Activated T-helper 1 cell treated with anti-CD3 and anti-CD28 coated beads, Interleukin-2, amount 50 U/mL, for 16 hours (primary cell): ENCODE measurements at places on chromosomes 3 and 15.

GRCh38 chr15:53569751-53570480 lies 189.5 kb downstream of the WDR72 start:
- DNase-seq, result no peak

- DNase-seq, result peak; percentile 11
Observed at GRCh38 chr3:27659279-27660021, 62.7 kb downstream of the EOMES start.

DNA sequence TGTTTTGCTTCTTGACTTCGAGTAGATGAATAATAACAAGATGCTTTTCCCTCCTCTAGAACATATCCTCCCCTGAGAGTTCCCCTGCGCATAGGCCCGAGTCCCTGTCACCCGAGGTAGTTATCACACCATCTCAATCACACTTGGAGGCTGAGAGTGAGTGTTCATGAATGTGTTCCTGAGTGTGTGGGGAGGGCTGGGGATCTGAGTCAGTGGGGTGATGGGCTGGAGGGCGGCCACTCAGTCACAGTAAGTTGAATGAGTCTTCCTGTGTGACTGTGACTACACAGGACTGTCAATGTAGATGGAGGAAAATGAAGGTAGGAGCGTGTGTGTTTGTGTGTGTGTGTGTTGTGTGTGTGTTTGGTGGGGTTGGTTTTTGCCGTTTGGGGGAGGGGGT lies 71.0 kb downstream of the SETD5 start:
- no peak for DNase-seq

- DNase-seq, result no peak
Observed at GRCh38 chr15:63292771-63293170, 15.4 kb downstream of the APH1B start.

DNA sequence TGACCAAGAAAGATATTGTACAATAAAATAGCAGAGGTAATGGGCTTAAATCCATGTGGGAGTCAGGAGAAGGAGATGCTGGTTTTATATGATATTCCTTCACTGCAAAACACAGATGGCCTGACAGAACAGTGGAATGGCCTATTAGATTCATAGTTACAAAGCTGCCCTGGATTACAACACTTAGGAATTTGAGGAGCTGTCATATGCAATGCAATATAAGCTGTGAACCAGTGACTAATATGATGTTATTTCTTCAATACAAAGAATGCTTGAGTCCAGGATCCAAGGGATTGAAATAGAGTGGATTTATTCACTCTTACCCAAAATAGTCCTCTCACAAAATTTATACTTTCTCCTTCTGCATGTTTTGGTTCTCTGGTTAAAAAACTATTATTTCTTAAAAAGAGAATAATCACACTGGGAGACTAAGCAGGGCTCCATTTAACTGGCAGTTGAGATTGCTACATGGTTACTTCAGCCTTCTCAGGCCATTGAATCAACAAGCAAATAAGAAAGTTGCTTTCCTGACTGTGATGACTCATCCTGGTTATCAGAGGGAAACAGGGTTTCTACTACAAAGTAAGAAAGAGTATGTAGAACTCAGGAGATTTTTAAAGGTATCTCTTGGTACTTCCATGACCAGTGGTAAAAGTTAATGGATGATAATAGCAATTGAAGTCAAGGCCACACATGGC lies 79.8 kb upstream of the ZPLD1 start:
- no peak for DNase-seq

GRCh38 chr15:94443186-94443585 lies 211.8 kb downstream of the MCTP2 start:
- DNase-seq, result no peak

GRCh38 chr3:29991198-29991597 lies 615.2 kb upstream of the TGFBR2 start:
- DNase-seq, result no peak

DNA sequence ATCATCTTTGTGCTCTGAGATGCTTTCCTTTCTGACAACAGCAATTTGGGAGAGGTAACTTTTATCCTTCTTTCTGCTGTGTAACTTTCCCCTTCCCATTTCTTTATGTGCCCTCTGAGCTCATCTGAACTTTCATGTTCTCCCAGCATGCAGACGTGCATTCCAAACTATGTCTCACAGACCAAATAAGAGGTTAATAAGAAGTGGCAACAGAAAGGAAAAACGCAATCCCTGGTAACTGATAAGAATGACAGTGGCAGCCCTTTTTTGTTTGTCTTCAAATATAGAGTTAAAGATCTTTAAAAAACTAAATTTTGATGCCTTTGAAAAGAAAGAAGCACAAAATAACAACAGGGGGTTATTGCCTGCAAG lies 533.4 kb downstream of the FOXP1 start:
- no peak for DNase-seq

- DNase-seq, result no peak
Observed at GRCh38 chr3:164550857-164551256, 527.4 kb downstream of the SI start.

GRCh38 chr15:85588677-85589076 lies 206.0 kb downstream of the KLHL25 start:
- no peak for DNase-seq

DNA sequence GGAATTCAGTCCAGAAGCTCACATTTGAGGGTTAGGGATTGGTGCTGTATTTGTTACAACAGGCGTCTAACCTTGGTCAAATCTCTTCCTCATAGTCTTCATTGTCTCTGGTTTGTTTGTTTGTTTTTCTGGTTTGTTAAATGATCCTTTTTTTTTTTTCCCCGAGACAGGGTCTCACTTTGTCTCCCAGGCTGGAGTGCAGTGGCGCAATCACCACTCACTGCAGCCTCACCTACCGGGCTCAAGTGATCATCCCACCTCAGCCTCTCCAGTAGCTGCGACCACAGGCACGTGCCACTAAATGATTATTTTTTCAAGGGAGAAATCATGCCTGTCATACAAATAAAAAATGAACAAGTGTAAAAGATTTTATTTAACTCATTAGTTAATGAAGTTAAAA lies 14.3 kb upstream of the ADPGK start:
- DNase-seq, result no peak

DNA sequence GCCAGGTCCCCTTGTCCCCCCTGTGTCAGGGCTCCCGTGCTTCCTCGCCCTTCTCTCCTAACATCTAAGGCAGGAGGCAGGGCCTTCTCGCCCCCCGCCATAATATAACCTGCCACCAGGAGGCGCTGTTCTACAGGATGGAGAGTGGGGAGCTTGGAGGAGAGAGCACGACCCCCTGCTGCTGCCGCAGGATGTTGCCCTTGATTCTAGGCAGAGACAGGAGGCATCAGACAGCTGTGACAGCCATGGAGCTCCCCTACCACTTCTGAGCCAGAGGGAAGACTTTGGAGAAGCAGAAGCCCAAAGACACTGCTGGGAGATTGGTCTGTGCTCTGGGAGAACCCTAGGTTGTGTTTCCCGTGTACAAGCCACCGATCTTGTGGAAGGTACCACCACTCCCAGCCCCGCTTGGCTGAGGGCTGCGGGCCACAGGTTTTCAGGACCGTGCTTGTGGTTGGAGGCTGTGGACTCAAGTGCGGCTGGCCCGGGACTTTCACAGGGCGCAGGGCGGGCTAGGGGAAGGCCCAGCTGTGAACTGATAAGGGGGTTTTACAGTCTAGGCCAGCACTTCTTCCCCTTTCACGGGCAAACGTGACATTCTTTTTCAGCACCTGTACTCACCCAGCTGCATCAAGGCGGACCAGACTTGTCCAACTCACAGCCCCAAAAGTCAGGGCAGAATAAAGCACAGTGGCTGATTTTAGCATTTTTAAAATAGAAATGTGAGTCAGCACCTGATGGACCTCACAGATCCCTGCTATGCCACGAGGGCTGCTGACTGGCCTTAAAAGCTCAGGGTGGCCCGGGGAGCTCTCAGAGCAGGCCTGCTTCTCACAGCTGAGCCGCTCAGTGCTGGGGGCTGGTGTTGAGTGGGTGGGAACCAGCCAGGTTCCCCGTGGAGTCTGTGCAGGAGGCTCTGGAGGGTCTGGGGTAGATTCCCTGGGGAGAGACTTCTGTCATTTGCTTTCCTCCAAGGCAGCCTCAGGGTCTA lies 2.6 kb upstream of the TIGIT start:
- DNase-seq, result peak; percentile 87

DNA sequence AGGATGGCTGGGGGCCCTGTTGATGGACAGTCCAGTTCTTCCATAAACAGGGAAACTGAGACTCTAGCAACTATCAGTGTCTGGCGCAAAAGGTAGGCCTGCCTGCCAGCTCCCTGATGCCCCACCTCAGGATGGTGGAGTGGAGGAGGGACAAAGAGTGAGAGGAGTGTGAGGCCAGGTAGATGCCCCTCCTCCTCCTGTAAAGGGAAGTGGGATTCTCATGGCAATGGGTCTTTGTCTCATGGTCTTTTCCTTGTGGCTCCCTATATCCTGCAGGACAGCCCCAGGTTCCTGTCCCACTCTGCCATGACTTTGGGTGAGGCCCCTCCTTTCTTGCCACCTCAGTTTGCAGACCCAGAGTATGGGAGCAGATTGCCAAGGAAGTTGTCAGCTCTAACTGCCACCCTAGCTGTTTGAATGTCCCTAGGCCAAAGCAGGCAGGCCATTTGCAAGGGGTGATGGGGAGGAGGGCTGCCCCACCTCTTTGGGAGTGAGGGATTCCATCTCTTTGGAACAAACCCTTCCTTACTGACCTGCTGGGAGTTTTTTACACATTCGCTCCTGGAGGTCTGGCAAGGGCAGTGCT lies 2.8 kb upstream of the DNAH1 start:
- DNase-seq, result no peak

- no peak for DNase-seq
Observed at GRCh38 chr15:45884289-45884688, 249.5 kb downstream of the SQOR start.

- DNase-seq, result no peak
Observed at GRCh38 chr15:72379856-72380430, 4.1 kb upstream of the HEXA start.

- no peak for DNase-seq
Observed at GRCh38 chr3:195566797-195567196, 16.9 kb downstream of the APOD start.

- DNase-seq, result no peak
Observed at GRCh38 chr3:117102426-117102825, 392.8 kb downstream of the TUSC7 start.

DNA sequence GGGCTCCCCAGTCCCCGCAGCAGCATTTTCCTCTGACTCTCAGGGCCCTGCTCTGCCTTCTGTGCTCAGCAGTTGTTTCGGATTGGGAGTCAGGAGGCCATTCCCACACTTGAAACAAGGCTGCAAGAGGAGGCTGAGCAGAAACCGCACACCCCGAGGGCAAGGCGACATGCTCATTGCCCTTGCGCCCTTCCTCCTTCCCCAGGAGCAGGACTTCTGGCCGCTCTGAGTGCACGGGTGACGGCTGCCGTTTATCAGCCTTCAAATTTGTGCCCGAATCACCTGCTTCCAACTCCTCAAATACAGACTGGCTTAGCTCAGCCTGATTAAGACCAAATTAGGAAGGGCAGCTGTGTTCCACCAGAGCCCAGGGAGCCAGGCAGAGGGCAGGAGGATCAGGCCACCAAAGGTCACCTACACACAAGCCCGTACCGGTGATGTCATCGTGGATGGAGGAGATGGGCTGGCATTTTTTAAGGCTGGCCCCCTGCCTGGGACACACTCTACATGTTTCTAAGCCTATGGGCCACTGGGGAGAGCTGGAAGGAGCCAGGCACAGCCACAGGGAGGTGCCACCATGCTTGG lies 38.1 kb downstream of the TM2D3 start:
- DNase-seq, result no peak

- DNase-seq, result no peak
Observed at GRCh38 chr15:45354711-45355110, 23.6 kb downstream of the GATM start.

- no peak for DNase-seq
Observed at GRCh38 chr15:53115563-53115962, 325.4 kb upstream of the ONECUT1 start.

GRCh38 chr3:81173514-81173913 lies 587.9 kb downstream of the GBE1 start:
- no peak for DNase-seq

- DNase-seq, result no peak
Observed at GRCh38 chr15:80204231-80204630, 47.8 kb downstream of the CTXND1 start.

DNA sequence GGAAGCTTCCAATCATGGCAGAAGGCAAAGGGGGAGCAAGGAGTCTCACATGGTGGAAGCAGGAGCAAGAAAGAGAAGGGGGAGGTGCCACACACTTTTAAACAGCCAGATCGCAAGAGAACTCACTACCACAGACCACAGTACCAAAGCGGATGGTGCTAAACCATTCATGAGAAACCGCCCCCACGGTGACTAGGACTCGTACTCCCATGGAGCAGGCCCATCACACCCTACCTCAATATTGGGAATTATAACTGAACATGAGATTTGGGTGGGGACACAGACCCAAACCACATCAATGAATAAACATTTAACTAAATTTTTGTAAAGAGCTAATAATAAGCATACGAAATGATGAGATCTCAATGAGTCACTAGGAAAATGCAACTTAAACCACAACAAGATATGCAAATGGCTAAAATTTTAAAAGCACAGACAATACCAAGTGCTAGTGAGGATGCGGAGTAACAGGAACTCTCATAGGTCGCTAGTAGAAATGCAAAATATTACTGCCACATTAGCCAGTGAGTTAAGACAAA lies 10.0 kb downstream of the MRPS25 start:
- peak; percentile 35 for DNase-seq

DNA sequence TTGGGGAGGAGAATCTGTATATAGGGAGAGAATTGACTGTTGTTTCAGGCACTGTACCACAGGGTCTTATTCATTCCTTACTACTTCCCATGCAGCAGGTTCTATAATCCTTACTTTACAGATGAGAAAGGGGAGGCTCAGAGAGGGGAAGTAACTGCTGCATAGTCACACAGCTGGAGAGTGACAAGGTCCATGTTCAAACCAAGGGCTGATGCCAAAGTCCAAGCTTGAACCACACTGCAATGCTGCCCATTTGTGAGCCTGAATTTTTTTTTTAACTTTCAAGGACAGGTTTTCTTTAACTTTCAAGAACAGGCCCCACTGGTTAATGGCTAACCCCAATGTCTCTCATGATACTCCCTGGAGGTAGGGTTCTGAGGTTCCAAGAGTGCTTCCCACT lies 26.2 kb downstream of the RBP2 start:
- no peak for DNase-seq

DNA sequence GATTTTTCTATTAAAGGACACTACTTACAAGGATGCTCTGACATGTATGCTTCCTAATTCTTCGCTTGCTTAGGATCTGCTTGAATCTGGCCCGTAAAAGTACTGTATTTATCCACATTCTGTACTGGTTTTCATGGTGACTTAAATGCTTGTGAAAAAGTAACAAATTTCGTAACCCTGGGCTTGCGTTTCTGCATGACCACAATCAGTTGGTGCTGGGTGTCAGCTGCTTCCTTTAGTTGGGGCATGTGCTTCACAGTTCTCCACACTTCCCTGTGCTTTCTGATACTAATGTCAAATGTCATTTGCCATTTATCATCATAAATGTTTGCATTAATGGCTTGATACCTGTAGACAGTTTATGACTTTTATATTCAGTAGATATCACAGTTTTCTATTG lies 218.4 kb upstream of the MLF1 start:
- DNase-seq, result no peak
